Urothelium cell line (cell line): ENCODE measurements at places on chromosomes 7 and 10.
A peak's percentile ranks its signal among the peaks of the same experiment; 100 is the strongest.

DNA sequence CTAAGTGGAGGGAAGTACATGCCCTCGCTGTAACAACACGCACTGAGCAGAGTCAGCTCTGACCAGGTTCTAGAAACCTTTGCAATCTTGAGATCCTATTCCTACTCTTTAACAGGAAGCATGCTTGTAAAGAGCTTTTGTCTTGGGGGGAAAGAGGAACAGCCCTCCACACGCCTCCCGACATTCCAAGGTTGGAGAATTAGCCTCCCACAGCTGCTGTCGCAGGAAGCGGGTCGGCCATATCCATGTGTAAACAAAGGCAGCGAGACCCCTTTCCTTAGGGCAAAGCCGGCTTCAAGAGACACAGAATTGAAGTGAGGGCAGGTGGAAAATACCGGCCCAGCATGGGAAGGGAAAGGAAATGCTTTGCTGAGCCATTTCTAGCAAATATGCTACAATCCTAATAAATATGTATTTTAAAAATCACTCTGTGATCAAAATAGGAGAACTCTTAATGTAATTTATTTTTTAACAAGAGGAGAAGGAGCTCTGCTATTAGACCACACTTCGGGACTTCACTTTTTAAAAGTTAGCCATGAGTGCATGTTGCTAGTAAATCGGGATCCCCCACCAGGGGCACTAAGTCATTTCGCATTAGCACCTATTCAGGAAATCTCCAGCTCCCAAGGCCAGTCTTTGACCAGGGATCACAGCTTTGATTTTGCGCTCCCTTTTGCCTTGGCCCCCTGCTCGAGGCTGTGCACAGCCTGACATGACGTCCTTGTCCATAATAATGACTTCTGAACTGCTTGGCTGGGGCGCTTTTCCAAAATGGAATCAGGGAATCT, 55.9 kb downstream of the FAM204A start:
- DNase-seq = no peak

DNA sequence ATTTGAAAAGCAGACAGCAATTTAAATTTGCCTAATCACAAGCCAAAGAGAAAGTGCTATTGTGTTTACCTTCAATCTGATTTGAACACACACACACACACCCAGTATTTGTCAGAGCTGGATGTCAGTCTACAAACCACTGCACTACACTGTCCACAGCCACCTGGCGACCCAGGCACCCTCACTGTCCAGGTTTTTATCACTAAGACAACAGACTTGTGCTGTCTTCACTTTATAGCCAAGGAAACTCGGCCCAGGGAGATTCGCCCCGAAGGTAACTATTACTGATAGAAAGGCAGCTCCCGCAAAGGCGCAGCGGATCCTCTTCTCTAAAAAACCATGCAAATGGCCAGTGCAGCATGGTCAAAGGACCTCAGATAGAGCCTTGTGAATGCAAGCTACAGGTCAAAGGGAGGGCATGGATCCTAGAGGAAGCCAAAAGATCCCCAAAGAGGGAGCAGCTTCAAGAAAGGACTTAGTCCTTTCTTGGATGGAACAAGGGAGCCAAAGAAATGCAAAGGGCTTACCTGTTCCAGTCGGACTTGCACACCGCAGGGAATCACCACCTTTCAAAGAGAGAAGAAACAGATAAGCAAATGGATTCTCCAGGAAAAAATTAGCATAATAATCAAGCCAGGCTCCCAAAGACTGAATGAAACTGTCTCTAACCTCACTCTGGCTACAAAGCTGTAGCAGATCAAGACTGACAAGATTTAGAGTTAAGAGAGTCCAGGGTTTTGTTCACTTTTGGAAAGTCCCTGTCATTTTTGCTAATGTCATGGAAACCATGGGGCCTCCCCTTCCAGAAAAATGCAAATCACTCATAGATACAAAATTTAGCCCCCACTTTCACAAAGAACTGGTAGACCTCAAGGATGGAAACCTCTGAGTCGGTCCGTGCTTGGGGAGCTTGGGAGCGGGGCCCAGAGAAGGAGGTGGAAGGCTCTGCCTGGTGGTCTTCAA, 101.1 kb downstream of the TNS3 start:
- no peak for DNase-seq

DNA sequence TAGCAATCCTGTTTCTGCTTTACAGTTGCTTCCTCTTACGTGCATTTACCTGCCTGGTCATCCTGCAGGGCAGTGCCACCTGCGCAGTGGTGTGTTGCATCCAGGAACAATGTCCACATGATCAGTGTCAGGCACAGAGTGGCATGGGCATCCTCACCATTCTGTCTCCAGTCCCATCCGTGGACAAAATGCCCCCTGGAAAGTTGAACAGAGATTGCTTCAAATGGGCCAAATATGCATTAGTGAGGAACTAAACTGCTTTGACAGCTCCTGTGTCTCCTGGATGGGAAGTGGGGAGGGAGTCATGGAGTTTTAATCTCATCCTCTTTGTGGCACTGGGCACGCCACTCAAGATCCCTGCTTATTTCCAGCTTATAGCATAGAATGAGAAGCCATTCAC, 151.8 kb downstream of the DPP6 start:
- no peak for DNase-seq

DNA sequence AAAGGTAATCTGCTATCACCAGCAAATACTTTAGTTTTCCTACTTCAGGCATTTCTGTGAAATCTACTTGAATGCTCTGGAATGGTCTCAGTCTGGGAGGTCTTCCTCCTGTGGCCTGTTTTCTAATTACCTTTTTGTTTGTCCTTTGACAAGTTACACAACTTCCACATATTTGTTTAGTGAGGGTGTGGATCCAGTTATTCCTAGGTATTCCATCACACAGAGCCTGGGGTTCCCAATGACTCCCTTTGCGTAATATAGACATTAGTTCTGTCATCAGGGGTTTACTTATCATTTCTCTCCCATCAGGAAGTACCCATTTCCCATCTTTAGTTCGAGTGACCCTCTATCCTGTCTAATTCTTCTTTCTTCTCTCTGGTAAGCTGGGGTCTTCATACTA, 28.1 kb upstream of the ELOVL3 start:
- no peak for DNase-seq

DNA sequence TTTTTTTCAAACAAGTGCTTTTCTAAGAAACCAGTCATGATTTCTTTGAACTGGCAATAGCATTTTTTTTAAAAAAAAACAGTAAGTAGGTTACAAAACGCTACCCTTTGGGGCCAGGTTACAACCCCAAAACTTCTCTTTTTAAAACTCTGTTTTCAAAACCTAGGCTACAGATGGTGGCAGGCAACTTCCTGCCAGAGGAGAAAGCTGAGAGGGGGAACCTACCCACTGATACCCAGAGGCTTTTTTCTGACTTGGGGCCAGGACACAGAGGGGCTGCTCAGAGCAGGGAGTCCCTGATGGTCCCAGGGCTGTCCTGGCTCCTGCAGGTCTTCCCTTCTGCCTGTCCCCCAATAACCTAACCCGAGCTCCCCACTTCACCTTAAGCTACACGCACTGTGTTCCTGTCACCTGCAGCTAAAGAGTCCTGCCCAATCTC, 6.9 kb downstream of the STN1 start:
- no peak for DNase-seq

- DNase-seq = peak; percentile 26
Observed at GRCh38 chr10:104424719-104425118, 71.1 kb downstream of the CFAP58 start.

- no peak for DNase-seq
Observed at GRCh38 chr10:74084955-74085354, 65.7 kb downstream of the AP3M1 start.

- no peak for DNase-seq
Observed at GRCh38 chr10:77223526-77224460, 413.8 kb downstream of the KCNMA1 start.

DNA sequence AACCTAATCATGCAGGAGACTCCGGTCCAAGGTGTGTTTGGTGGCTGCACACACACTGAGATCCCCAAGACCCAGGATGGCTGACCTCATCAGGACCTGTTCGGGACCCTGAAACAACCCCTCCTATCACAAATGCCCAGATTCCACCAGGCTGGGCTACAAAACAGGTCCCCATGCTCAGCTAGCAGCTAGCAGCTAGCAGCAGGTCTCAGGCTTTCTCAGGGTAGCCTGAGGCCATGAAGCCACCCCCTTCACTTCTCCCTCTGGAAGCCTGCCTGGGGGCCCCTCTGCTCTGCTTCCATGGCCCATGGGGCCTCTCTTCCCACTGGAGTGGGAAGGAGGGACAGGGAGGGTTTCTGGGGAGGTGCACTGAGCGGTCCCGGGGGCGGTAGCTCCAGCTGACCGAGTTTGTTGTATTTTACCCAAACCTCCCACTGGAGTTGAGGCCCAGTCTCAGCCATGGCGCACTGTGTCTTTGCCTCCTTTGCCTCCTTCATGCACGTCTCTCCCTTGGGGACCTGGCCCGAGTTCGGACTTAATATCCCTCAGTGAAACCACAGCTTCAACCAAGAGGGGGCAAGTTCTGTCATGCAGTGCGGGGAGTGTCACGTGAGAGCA, 95.1 kb upstream of the GPR26 start:
- no peak for DNase-seq

DNA sequence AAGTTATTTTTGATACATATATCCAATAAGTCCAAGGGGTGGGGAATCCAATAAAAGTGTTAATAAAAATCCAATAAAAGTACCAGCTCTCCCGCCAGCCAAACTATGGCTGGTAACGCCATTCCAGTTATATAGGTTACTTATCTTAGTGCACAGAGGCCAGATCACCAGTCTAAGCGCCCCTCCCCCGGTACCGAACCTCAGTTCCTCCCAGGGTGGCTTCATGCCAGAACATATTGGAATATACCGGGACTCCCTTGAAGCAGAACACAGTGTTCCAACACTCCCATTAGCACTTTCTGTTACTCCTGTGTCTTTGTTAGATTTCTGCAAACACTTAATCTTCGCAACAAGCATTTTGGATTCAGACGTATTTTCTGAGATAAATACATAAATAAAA, 7.5 kb downstream of the FBH1 start:
- DNase-seq = no peak

DNA sequence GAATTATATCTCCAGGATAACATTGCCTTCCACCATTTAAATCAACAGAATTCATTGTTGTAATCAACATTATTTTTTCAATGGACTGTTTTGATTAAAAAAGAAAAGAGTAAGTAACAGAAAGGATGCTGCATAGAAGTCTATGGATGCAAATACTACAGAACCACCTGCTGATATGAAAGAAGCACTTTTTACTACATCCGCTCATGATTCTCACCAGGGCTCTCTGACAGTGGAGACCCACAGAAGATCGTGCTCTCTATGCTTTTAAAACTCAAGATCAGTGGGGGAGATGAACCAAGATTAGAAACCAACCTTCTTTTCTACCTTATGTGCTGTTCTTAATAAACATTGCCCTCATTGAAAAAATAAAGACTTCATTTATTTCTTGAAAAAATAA, 24.4 kb downstream of the RHOBTB1 start:
- DNase-seq = no peak

DNA sequence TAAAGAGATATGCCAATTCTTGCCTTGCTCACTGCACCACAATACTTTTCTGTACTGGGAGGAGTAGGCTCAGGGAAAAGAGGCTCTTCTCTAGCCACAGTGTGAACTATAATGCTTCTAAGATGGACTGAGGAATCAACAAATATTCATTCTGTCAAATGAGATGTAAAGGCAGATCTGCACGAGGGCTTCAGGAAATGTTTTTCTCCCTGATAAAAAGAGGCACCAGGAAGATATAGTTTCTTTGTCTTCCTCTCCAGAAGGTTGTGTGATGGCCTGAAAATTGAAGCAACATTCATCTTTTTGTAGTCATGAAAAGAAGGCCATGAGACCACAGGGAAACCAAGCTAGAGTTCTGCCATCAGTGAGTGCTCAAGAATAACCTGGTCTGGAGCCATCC, 79.1 kb upstream of the NME8 start:
- DNase-seq = no peak

GRCh38 chr7:37027104-37027503, 302.8 kb upstream of the AOAH start:
- no peak for DNase-seq

DNA sequence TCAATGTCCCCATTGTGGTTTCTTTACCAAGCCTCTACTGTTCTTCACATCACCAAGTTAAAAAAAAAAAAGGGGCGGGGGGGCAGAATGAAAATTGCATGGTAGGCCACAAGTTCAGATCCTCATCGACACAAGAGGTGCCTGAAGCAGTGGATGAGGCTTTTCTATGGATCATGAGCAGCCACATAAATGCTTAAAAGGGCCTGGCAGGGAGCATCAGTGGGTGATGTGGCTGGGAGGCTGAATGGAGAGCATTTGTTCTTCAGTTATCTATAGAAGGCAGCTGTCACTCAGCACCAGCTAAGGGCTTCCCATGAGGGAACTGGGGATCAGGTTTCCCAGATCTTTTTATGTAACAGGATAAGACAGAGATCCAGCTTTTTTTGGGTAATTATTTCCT, 117.9 kb downstream of the CFTR start:
- no peak for DNase-seq

DNA sequence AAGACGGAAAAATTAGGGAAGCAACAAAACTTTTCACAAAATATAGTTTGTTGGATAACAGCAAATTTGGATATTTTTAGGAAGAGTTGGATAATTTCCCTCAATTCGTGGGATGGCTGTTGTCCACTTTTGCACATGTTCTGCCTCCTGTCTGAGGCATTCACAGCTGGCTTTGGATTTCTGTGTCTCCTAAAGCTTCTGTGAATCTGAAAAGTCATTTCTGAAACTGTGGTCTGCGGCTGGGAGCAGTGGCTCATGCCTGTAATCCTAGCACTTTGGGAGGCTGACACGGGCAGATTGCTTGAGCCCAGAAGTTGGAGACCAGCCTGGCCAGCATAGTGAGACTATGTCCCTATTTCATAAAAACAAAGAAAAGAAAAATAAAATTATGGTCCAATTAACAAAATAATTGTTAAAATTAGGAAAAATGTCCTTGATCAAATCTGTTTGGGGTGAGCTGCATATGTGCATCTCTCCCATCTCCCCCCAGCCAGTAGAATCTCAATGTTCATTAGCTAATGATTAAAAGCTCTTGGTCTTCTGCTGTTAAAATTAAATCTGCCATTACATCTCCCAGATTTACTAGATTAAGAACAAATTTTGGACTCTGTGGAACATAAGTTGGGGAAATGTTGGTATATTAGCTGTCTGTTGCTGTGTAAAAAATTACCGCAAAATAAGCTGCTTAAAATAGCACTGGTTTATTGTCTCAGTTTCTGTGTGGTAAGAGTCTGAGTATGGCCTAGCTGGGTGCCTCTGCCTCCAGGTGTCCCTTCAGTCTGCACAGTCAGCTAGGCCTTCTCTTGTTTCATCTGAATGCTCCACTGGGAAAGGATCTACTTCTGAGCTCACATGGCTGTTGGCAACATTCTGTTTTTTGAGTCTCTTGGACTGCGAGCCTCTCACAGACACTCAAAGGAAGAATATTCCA, 332.0 kb upstream of the FZD1 start:
- DNase-seq = no peak

GRCh38 chr7:131039836-131040235, 287.8 kb upstream of the MKLN1 start:
- no peak for DNase-seq

- DNase-seq = no peak
Observed at GRCh38 chr7:155935005-155935557, 122.8 kb upstream of the SHH start.

GRCh38 chr7:19899529-19899928, 126.1 kb upstream of the TMEM196 start:
- DNase-seq = no peak
